ENCODE measurements at places on chromosomes 16 and 17. TPM values are rescaled to one million over a fixed set of nuclear protein-coding genes. Genes with fewer than 3 reads are reported as not detected.

- no peaks in the 10 kb centered on the region for H3K27me3 ChIP-seq
- no peaks in the 10 kb centered on the region for H3K4me1 ChIP-seq
- H3K36me3 ChIP-seq = no peaks in the 10 kb centered on the region
- no peak for DNase-seq
- H3K4me3 ChIP-seq = no peak overlapping the region
Observed at GRCh38 chr16:56628486-56629350, 3.1 kb downstream of the MT1E start.

- DNase-seq = no peak
- no peaks in the 10 kb centered on the region for H3K4me1 ChIP-seq
- H3K27ac ChIP-seq = no peak overlapping the region
- H3K36me3 ChIP-seq = no peaks in the 10 kb centered on the region
- H3K4me3 ChIP-seq = no peak overlapping the region
- no peaks in the 10 kb centered on the region for H3K27me3 ChIP-seq
Observed at GRCh38 chr17:61662741-61663140, 71.7 kb upstream of the NACA2 start.

DNA sequence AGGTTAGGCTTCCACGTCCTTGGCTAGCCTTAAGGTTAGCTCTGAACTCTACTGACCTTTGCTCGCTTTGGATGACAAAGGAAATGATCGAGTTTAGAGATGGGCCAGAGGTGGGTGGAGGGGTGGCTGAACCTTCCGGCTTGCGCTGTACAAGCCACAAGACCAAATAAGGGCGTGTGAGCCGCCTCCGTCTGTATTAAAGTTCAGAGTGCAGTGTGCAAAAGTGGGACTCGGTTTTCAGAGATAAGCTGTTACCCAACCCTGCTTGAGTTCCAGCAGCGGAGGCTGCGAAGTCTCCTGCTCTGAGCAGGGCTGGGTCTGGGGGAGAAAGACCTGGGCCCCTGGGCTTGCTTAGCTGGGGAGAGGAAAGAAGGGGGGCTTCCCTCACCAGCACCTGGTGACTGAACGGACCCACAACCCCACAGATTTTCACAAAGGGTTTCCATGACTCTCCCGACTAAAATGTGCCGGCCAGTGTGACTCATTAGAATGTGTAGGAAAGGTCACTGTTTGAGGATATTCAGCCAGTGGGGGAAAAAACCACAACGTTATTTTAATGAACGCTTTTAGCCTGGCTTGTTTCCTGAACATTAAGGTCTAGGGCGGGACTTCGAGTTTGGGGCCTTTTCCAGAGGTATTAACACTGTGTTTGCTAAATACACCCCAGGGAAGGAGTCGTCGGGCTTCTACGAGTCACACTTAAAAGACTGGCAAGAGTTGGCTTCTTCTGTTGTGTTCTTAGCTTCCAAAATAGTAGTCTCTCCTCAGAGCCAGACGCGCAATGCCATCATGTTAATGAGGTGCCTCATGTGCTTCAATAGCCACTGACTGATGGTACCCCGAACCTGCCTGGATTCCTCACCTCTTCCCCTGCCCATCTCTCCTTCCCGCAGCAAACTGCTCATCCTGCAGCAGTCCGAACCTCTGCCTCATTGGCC, 67.0 kb downstream of the CENPV start:
- no peaks in the 10 kb centered on the region for H3K27me3 ChIP-seq
- peak overlapping the region; percentile 98 for H3K27ac ChIP-seq
- H3K4me1 ChIP-seq = peaks cover 31% of the 10 kb centered on the region
- peak overlapping the region; percentile 31 for H3K4me3 ChIP-seq
- DNase-seq = peak; percentile 88

DNA sequence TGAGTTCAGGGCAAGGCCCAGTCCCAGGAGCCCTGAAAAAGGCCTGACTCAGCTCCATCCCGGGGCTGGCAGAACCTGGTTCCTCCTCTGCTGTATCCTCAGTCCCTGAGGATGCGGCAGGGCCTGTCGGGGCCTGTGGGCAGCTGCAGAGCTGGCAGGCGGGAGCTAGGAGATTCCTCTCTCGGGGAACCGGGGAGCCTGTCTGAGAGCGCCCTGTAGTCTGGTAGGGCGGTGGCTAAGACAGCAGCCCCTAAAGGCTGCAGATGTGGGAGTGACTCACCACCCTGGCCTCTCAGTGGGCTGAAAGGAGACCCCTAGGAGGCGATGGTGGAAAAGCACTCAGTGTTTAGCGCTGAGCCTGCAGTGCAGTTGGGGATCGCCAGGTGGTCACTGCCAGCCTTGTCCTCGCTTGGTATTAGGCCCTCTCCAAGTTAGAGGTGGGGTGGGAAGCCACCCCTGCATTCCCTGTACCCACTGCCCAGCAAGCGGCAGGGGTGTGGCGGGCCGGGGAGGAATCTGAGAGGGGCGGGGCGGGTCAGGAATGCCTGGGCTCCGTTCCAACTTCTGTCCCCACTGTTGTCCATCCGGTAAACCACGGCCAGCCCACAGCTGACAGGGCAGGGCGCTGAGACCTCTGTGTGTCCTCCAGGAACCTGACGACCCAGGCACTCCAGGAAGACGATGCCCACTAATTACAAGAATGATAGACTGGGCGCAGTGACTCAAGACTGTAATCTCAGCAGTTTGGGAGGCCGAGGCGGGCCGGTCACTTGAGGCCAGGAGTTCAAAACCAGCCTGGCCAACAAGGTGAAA, 29.5 kb upstream of the CDH1 start:
- H3K4me1 ChIP-seq = no peaks in the 10 kb centered on the region
- no peaks in the 10 kb centered on the region for H3K27me3 ChIP-seq
- H3K36me3 ChIP-seq = no peaks in the 10 kb centered on the region
- no peak overlapping the region for H3K4me3 ChIP-seq

- H3K27ac ChIP-seq = peak overlapping the region; percentile 95
- DNase-seq = peak; percentile 39
- H3K36me3 ChIP-seq = peaks cover 6% of the 10 kb centered on the region
- peaks cover 14% of the 10 kb centered on the region for H3K4me1 ChIP-seq
- H3K4me3 ChIP-seq = peak overlapping the region; percentile 87
- H3K27me3 ChIP-seq = no peaks in the 10 kb centered on the region
Observed at GRCh38 chr17:57986841-57987580, 1.0 kb downstream of the VEZF1 start.

- no peak for DNase-seq
- no peaks in the 10 kb centered on the region for H3K4me1 ChIP-seq
- H3K27me3 ChIP-seq = no peaks in the 10 kb centered on the region
- no peak overlapping the region for H3K4me3 ChIP-seq
Observed at GRCh38 chr17:34733333-34733732, 154.0 kb downstream of the TMEM132E start.

- peaks cover 70% of the 10 kb centered on the region for H3K4me1 ChIP-seq
- no peaks in the 10 kb centered on the region for H3K27me3 ChIP-seq
- H3K4me3 ChIP-seq = peak overlapping the region; percentile 81
Observed at GRCh38 chr17:1486802-1487695, 5.4 kb downstream of the MYO1C start.

The CES3 gene
- total RNA-seq = 227 TPM

The FBXW10 gene
- not detected for total RNA-seq

The AGRP gene
- not detected for total RNA-seq

The SMTNL2 gene
- not detected for total RNA-seq

The TEX14 gene
- not detected for total RNA-seq

The SLC13A2 gene
- total RNA-seq = 583 TPM

The AANAT gene
- not detected for total RNA-seq

The C17orf113 gene
- total RNA-seq = 1.6 TPM

All from Peyer's patch (tissue), 4 donors.